ENCODE measurements at places on chromosomes 6 and 20.

GRCh38 chr6:116070616-116071389 is 10.1 kb upstream of the FRK start:
- no peak for DNase-seq

- peak; percentile 82 for DNase-seq
These were observed at the start of gene SNAP25 for GRCh38 chr20:10218536-10219451. Gene SNAP25, plus strand, starts transcription at chr20:10218830. Its CDS starts 56,662 bp downstream, at chr20:10275492.

DNA sequence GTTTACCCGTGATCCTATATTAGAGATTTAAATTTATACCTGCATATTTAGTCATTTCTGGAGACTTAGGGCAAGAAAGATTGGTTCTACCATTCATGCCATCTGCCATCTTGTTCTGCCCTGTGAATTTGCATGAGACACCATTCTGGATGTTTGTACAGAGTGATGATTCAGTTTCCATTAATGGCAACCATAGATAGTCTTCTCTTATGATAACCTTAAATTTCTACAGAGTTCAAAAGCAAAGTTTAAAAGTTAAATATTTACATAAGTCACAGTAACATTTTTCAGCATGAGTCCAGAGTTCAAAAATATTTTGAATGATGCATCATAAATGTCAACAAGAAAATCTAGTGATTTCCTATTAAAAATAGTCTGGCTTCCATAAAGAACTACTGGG is 23.2 kb downstream of the PLCB1 start:
- no peak for DNase-seq

- DNase-seq: no peak
These were observed 260.9 kb downstream of the TENT5A start for GRCh38 chr6:81491454-81492101.

DNA sequence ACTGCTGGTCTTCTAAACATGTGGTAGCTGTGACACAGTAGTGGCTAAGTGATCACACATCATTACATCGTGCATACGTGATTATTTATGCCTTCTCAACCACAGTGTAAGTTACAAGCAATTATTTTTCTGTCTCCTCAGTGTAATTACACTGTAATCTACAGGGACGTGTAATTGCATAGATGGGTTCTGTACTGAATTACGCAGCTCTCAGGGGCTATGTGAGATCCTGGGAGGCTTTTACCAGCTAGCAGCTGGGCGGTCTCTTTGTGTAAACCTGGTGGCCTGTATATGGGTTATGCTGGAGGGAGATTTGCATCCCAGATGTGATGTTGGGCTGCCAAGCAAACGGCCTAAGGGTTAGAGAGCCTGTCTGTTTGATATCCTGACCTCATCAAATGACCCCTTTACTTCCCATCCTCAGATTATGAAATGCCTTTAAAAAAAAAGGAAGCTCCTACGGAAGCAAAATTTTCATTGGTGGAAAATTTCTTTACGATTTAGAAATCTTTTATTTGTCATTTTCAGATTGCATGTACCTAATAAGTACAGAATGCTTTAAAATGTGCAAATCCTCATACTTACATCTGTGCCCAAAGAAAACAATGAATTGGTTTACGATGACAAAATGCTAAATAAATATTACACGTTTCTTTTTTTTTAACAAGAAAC is 402.8 kb upstream of the JAG1 start:
- DNase-seq: no peak

GRCh38 chr20:58117944-58118343 is 110.5 kb downstream of the ANKRD60 start:
- DNase-seq: no peak

DNA sequence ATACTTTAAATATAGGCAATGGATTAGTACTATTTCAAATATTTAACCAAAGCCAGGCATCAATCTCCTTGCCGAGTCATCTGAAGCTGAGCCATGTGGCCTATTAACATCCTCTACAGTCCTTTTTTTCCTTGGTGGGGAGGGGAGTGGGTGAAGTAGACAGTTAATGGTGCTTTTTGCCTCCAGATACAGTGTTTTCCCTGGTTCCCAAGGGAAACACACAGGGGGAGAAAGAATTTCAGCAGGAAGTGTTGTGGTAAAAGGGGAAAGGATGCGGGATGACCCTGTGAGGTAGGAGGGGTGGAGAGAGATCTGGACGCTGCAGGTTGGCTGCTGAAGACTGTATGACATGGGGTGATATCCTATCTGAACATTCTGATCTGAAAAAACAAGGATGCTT is 9.6 kb downstream of the CLDN20 start:
- no peak for DNase-seq

DNA sequence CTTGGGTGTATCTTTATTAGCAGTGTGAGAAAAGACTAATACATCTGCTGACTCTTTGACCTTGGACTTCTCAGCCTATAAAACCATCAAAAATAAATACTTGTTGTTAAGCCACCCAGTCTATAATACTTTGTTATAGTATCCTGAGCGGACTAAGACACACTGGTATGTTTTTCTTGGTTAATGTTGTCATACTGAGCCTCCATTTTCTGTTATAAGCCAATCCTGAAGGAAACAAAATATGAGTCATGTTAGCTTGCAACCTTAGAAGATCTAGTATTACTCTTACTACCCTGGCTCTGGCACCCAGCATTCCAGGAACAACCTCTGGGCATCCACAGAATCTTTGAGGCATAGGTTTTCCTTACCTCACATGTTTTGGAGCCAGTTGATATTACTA is 307.2 kb downstream of the FRK start:
- DNase-seq: no peak

GRCh38 chr20:37789408-37789807 is 95.6 kb downstream of the CTNNBL1 start:
- DNase-seq: no peak

DNA sequence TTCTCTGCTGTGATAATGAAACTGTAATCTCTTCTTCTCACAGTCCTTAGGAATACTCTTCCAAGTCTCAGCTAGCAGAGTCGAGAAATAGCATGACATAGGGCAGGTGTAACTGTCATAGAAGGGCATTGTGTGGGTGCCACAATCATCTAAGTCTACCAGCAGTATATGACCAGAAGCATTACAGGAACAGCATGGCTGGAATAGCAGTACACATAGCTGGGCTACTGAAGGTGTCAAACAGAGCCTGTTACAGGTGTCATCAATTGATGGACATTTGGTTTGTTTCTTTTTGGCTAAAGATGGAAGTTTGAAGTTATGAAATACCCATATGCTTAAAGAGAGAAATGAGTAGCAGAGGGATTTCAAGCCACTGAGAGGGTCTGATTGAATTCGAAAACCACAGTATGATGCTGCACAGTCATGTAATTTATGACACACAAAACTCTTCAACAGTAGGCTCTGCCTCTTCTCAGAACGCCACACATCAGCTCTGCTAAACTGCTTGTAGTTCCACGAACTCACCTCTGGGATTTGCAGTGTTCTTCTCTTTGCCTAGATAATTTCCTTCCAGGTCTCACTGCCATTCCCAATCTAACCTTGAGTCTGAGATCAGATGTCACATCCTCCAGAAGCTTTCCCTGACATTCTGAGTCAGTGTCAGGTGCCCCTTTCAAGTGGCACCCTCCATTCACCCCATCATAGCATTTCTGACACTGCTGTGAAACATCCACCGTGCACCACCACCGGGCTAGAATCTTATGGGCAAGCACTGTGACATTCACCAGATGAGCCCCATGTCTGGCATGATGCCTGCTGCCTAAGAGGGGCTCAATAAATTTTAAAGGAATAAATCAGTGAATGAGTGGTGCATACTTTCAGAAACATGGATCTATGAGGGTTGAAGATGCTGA is 151.0 kb downstream of the ADAT2 start:
- DNase-seq: no peak

GRCh38 chr6:36873612-36874442 is 776 bp downstream of the PPIL1 start:
- no peak for DNase-seq

GRCh38 chr6:89204096-89204495 is 13.1 kb downstream of the GABRR1 start:
- no peak for DNase-seq

GRCh38 chr6:136975089-136975715 is 53.1 kb downstream of the SLC35D3 start:
- no peak for DNase-seq

DNA sequence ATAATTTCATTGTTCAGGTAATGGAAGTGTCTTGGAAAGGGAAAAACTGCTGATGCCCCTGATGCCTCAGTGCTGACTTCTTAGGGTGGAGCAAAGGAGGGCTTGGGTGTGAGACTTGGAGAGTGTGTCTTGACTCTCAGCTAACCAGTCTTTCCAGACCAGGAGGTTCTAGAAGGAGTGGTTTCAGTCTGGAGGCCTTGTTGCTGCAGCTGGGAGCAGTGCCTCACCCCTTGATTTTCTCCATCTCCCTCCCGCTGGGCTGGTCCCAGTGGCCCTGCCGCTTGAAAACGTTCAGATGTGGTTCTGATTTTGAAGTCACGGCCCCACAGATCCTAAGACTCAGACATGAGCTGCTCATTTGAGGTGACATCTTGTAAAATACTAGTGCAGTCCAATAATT is 5.4 kb downstream of the DSP start:
- DNase-seq: no peak

DNA sequence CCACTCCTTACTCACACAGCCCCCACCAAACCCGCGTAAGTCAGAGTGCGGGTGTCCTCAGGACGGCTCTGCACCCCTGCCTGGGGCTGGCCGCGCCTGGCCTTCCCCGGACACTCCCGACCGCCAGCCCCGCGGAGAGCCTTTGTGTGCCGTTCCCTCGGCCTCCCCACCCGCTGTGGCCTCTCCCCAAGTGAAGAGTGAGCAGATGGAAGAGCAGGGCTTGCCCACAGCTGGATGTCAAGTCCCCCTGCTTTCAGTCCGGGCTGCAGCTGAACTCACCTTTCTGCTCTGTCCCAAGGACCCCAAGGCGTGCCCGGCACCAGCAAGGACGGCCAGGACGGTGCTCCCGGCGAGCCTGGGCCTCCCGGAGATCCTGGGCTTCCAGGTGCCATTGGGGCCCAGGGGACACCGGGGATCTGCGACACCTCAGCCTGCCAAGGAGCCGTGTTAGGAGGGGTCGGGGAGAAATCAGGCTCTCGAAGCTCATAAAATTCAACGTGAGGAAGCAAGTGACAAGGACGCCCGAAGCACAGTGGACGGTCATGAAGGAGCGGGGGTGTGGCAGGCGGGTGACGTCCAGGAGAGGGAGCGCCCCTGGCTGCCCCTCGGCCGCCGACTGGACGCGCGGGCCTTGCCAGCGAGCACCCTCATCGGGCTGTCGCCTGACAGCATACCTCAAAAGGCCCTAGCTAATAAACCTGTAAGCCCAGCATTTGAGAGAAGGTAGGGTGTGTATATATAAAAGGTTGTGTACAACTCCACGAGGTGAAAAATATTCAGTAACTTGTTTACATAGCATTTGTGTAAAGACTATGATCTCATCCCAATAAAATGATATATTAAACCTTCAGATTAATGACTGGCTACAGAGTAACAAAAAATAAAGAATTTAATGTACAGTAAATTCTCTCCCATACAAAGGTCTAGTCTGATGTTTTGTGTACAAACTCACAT is 21.1 kb downstream of the TCFL5 start:
- no peak for DNase-seq

- DNase-seq: no peak
These were observed 53.4 kb downstream of the STK4 start for GRCh38 chr20:45019762-45020123.

- DNase-seq: no peak
These were observed 87.8 kb downstream of the KIF16B start for GRCh38 chr20:16485401-16485800.

DNA sequence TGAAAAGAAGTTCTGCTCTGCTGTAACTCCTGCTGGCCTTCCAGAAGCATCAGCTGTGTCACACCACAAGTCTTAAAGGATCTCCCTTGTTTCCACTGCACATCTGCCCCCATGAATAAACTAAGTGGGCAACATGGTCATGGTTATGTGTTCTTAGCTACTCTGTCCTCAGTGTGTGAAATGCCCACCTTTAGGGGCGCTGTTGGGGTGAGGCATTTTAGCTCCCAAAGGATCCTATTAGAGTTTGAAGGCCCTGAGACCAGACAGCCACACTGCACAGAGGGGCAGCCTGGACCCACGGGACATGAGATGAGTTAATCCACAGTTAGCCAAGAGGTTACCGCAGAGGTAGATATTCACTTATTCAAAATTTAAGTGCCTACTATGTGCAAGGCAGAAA is 294.3 kb upstream of the QKI start:
- DNase-seq: no peak

GRCh38 chr20:41905199-41905598 is 287.0 kb upstream of the CHD6 start:
- no peak for DNase-seq

DNA sequence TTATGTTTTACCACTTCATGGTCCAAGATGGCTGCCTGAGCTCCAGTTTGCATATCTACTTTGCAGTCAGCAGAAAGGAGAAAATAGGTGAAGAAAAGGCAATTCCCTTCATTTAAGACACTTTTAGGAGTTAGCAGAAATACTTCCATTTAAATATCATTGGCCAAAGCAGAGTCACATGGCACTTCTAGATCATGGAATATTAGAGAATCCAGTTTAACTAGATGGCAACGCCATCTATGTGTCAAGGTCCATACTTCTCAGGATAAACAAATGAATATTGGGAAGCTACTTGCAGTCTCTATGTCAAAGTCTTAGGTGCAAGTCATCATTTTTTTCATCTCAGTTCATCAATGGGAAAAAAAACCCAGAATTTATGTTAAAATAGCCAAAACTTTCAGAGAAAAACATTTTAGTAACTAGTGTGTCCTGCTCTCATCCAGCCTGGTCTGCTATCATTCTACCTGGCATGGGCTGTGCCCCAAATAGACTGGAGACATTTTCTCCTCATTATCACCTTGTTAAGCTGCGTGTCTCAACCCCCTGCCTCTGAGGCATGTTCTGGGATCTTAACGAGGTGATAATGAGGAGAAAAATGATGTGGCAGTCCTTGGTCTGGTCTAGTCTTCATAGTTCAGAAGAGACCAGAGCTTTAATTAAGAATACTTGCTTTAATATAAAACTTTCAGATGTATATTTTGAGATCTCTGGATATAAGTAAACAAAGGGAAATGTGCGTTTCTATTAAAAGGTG is 227.3 kb downstream of the TBX18 start:
- no peak for DNase-seq

DNA sequence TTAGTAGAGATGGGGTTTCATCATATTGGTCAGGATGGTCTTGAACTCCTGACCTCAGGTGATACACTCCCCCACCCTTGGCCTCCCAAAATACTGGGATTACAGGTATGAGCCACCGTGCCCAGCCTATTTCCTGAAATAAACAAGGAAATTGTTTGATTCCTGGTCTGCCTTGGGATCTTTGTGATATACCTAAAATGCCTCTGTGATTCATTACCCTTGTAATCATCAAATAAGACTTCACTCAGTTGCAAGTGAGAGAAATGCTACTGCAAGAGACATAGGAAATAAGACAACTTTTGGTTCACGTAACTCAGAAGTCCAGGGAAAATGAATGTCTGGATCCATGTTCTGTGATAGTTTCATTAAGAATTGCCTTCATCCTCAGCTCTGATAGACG is 173.2 kb upstream of the MARCKS start:
- DNase-seq: no peak

GRCh38 chr6:27128311-27129094 is 119.0 kb upstream of the PRSS16 start:
- DNase-seq: no peak

DNA sequence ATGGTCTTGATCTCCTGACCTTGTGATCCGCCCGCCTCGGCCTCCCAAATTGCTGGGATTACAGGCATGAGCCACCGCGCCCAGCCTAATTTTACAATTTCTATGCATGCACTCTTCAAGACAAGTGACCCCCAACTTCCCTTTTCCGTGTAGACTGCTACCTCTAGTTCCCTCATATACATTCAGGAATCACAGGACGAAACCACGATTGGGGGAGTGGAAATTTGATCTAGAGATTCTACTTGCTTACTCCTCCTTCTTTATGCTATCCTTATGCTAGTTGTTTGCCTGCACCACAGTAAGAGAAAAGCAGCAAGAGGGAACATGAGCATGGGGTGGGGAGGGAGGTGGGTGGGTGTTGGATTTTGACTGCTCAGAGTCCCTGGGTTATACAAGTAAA is 34.9 kb downstream of the OSTM1 start:
- DNase-seq: no peak

Measured in anterior cingulate cortex (tissue), 58 donors.